B cell (primary cell): ENCODE measurements at places on chromosomes 3 and 15.
A peak's percentile ranks its signal among the peaks of the same experiment; 100 is the strongest.

- no peak for DNase-seq
Observed at GRCh38 chr3:140388202-140388922, 289.5 kb upstream of the TRIM42 start.

GRCh38 chr3:141840737-141841544, 35.5 kb upstream of the ATP1B3 start:
- no peak for DNase-seq

GRCh38 chr15:84840741-84841429, 23.7 kb downstream of the ALPK3 start:
- no peak for DNase-seq

- DNase-seq = no peak
Observed at GRCh38 chr3:14357463-14357862, 44.9 kb upstream of the SLC6A6 start.

- no peak for DNase-seq
Observed at GRCh38 chr15:67747921-67748320, 77.4 kb upstream of the SKOR1 start.

DNA sequence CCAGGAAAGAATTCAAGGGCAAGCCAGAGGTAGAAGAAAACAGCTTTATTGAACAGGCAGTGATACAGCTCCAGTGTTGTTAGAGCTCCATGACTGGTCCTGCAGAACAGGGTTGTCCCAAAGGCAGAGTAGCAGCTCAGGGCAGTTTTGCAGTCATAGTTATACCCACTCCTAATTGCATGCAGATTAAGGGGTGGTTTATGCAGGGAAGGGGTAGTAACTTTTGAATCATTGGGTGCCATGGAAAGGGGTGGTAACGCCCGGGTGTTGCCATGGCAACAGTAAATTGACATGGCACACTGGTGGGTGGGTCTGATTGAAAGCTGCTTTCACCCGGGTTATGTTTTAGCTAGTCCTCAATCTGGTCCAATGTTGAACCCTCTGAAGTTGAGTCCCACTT, 9.7 kb upstream of the RAB6B start:
- no peak for DNase-seq

DNA sequence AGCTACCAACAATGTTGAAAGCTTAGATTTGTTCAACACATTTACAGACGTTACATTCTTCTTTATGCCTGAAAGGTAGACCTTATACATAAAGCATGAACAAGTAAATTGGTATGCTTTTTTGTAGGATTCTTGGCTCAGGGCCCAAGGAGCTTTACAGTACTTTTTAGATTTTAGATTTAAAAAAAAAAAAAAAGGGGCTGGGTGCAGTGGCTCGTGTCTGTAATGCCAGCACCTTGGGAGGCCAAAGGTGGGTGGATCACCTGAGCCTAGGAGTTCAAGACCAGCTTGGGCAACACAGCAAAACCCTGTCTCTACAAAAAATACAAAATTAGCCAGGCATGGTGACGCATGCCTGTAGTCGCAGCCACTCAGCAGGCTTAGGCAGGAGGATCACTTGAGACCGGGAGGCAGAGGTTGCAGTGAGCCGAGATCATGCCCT, 39.7 kb downstream of the MEF2A start:
- DNase-seq = no peak

DNA sequence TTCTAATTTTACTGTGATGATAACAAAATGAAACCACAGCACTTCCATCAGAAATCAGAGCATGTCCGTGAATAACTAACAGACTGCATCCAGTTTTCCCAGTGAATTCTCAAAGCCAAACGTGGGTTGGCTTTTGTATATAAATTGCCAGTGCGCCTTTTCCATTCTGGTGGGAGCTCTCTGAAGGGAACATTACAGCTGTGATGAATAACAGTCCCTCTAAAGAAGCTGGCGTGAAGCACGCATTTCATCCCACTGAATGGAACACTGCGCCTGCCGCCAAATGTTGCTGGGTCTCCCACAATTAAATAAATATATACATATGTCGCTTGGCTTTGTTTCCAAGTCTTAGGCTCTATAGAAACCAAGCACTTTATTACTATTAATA, 113.0 kb upstream of the PFN2 start:
- no peak for DNase-seq

DNA sequence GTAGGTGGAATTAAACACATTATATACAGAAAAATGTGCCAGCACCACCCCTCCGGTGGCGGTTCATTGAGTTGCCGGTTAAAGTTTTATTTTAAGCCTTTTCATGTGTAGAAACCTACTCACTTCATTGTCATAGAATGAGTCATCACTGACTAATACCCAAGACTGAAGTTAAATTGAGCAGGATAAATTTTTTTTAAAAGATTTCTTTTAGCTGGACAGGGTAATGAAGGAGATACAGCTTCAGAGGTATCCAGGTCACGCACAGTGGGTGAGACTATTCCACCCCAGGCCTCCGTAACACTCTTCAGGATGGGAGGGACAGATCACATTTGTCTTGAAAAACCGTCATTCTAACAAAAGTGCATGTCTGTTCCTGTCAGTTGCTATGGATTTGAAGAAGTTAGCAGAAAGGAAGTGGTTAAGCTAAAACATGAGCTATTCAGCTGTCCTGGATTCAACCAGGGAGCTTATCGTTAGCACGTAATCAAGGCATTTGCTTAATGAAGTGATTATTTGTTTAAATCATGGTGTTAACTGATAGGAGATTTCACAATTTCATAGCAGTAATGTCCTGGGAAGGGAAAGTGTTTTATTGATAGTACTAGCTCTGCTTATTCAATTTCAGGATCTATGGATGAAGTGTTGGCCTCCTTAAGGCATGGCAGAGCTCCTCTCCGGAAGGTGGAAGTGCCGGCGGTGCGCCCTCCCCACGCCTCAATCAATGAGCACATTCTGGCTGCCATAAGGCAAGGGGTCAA, 23.4 kb downstream of the WHAMM start:
- no peak for DNase-seq

GRCh38 chr3:139561959-139562676, 22.6 kb upstream of the RBP1 start:
- no peak for DNase-seq

GRCh38 chr3:47976135-47976732, 40.0 kb downstream of the MAP4 start:
- DNase-seq = peak; percentile 56

DNA sequence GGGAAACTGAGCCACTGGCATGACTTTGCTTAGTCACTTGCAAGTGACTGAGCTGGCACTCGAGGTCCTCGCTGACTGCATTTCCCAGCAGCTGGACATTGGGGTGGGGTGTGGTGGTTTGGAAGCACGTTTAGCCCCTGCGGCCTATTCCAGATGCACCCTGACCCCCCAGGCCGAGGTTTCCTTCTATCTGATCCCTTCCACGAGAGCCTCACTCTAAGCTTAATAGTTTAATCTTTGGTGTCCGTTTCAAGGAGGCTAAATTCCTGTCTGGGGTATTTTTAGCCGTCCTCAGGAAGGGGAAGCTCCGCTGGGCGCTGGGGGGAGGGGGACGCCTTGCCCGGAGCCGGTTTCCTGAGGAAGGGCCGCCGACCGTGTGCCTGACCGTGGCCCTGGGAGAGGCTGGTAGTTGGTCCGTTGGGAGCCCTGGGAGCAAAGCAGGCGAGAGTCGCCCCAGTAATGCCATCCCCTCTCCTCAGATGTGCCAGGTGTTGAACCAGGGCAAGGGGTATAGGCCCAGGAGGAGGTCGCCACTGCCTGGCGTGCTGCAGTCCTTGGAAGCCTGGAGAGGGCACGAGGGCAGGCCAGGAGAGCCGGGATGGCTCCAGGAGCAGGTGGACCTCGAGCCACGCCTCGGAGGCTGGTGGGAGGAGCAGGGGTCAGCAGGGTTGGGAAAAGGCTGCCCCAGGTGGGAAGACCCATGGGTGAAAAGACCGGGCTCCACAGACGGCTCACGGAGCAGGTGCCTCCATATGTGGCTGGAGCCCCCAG, 37.2 kb downstream of the IDH2 start:
- DNase-seq = no peak

DNA sequence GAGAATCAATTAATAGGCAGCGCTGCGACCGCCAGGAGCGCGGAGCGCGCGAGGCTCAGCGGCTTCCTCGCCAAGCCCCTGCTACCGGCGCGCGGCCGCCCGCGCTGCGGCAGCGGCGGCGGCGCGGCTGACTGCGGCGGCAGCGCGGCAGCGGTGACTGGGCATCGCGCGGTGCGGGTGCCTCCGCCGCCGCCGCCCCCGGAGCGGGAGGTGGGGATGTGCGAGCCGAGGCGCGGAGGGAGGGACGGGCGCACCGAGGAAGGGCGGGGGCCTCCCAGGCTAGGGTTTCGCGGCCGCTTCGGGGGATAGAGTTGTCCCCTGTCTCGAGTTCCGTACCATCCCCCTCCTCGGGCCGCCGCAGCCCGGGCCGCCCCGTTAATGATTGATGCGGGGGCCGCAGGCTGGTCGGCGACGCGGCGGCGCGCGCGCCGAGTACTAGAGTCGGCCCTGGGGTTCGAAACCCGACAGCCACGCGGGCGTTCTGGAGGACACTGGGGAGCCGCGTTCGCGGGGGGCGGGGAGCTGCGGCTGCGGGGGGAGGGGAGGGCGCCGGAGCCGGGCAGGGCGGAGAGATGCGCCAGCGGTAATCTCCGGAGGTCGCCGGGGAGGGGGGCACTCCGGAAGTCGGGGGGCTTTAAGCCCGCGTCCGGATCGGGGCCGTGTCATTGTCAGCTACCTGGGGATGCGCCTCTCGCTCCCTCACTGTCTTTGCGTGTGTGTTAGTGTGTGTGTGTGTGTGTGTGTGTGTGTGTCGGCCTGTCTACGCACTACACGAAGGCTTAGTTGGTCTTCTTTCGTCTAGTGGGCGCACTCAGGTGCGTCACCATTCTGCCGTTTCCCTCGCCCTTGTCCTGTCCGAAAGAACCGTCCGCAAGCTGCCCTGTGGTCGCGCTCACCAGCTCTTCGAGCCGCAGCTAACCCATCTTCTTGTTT, at the start of gene PAQR9:
PAQR9 (minus strand) TSS at position 159 of the 933 bp plus-strand sequence. CDS start 338 bp downstream, outside the sequence.
- DNase-seq = peak; percentile 32

- DNase-seq = no peak
Observed at GRCh38 chr3:172938788-172939187, 188.3 kb downstream of the ECT2 start.

GRCh38 chr3:141049681-141050080, 1.5 kb upstream of the SPSB4 start:
- DNase-seq = no peak
